Activated effector memory CD4-positive, alpha-beta T cell treated with Interleukin-2 at 50 U/mL for 16 hours (primary cell): ENCODE measurements at places on chromosomes 12 and 14.

GRCh38 chr12:131413006-131413405, 297.9 kb upstream of the SFSWAP start:
- no peak for DNase-seq

GRCh38 chr14:20501346-20501745, 4.0 kb upstream of the RNASE10 start:
- DNase-seq = no peak

- no peak for DNase-seq
These were observed 53.3 kb upstream of the STXBP6 start for GRCh38 chr14:25103271-25103670.

DNA sequence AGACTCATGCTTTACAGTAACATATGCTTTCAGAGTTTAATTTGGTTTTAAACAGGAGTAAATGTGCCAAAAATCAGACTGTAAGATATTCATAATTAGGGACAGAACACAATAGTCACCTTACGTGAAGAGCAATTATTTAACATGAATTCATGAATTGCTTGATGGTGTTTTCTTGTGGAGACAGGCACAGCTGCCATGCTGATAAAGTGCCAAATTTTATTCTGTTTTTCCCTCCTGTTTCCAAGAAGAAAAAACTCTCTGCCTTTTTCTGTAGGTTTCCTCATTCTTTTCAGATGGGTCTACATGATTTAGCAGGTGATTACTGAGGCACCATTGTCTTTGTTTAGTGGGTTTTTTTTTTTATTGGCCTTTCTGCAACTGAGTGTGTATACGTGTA, 80.1 kb downstream of the C12orf42 start:
- no peak for DNase-seq

- no peak for DNase-seq
These were observed 62.8 kb downstream of the EXOC5 start for GRCh38 chr14:57205938-57206337.

DNA sequence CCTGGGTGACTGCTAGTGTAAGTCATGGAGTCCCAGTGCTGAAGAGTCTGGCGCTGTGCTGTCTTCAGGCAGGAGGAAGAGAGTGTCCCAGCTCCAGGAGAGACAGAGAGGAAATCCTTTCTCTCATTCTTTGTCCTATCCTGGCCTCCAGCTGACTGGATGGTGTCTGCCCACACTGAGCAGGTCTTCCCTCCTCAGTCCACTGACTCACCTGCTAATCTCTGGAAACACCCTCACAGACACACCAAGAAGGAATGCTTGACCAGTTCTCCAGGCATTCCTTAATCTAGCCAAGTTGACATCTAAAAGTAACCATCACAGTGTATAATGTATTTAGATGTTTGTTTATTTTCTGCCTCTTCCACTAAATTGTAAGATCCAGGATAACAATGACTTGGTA, 53.9 kb downstream of the EMP1 start:
- no peak for DNase-seq
